ENCODE measurements at places on chromosomes 12 and 14. TPM values are rescaled to one million over a fixed set of nuclear protein-coding genes. Genes with fewer than 3 reads are reported as not detected.

DNA sequence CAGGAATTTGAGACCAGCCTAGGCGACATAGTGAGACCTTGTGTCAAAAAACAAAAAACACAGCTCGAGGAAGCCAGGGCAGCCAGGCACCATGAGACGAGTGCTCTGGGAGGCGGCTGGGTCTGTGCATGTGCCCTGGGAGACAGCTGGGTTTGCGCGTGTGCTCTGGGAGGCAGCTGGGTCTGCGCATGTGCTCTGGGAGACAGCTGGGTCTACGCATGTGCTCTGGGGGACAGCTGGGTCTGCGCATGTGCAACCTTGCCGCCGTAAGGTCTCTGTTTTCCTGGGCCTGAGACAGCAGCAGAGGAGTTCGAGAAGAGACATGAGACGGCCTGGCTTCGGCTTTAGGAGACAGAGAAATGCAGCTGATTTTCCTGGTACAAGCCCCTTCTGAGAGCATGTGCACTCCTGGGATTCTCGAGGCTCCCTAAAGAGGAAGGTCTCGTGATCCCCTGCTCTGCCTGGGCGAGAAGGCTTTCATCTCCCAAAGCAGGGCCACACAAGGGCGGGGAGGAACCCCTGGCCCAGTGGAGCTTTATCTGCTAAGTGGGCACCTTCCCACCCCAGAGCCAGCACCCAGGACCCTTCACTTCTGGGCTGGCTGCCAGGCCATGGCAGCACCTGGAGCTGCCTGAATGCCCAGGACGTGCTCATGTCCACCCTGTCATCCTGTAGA lies 3.5 kb upstream of the BDKRB1 start:
- no peaks in the 10 kb centered on the region for H3K36me3 ChIP-seq
- H3K27ac ChIP-seq, result no peak overlapping the region
- no peaks in the 10 kb centered on the region for H3K4me1 ChIP-seq
- peaks cover 13% of the 10 kb centered on the region for H3K27me3 ChIP-seq
- no peak for DNase-seq
- H3K4me3 ChIP-seq, result no peak overlapping the region

DNA sequence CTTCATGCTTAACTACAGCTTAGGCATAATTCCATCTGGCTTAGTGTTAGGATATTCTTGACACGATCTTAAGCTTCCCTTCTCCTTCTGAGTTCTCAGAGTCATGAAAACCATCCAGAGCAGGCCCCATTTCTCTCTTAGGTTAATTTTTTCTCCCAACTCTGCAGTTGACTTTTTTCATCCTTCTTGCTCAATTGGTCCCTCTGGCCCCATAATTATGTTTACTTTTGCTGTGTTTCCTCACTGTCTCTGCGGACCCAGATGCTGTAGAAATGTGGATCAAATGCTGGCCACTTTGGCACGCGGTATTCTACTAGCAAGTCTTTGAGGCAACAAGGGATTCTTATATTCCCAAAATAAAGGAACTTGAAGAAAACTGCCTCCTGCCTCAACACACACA lies 9.5 kb downstream of the TMEM132C start:
- no peak for DNase-seq
- no peaks in the 10 kb centered on the region for H3K36me3 ChIP-seq
- no peak overlapping the region for H3K27ac ChIP-seq
- H3K4me3 ChIP-seq, result no peak overlapping the region
- peaks cover under 1% of the 10 kb centered on the region for H3K27me3 ChIP-seq

GRCh38 chr14:89889626-89890025 lies 64.9 kb downstream of the EFCAB11 start:
- H3K4me1 ChIP-seq, result no peaks in the 10 kb centered on the region
- no peak overlapping the region for H3K4me3 ChIP-seq
- no peaks in the 10 kb centered on the region for H3K36me3 ChIP-seq
- no peaks in the 10 kb centered on the region for H3K27me3 ChIP-seq
- H3K27ac ChIP-seq, result no peak overlapping the region

DNA sequence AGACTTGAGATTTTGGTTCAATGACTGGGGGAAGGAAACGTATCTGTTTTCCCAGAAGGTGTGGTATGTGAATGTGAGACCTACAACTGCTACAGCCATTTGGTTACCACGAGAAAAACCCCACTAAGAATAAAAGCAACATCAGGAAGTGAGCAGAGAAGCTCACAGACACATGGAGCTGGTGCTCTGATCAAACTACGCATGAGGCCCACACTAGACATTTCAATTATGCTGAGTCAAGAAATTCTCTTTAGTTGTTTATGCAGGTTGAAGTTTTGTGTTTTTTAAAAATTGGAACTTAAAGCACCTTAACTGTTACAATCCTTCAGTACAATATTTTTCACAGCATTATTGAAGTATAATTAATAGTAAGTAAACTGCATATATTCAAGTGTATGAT lies 8.9 kb upstream of the SPTLC2 start:
- no peaks in the 10 kb centered on the region for H3K27me3 ChIP-seq
- no peak overlapping the region for H3K27ac ChIP-seq
- peaks cover 4% of the 10 kb centered on the region for H3K4me1 ChIP-seq
- DNase-seq, result no peak
- no peaks in the 10 kb centered on the region for H3K36me3 ChIP-seq
- no peak overlapping the region for H3K4me3 ChIP-seq

GRCh38 chr14:32998433-32998832 lies 59.8 kb downstream of the NPAS3 start:
- no peak overlapping the region for H3K27ac ChIP-seq
- no peak overlapping the region for H3K4me3 ChIP-seq

DNA sequence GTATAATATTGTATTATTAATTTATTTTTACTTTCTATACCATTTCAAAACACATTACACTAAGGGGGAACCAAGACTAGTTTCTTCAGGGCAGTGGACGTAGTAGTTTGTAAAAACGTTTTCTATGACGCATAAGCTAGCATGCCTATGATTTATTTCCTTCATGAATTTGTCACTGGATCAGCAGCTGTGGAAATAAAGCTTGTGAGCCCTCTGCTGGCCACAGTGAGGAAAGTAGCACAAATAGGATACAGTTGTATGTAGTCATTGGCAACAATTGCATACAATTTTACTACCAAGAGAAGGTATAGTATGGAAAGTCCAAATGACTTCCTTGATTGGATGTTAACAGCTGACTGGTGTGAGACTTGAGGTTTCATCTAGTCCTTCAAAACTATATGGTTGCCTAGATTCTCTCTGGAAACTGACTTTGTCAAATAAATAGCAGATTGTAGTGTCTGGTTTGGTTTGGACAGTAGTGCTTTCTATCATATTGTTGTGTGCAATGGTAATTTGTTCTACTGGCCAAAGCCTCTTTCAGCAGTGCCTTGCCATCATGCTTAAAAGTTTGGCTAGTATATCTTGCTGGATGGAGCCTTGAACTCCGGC lies 24.3 kb upstream of the PLEKHD1 start:
- H3K27ac ChIP-seq, result no peak overlapping the region
- no peak overlapping the region for H3K4me3 ChIP-seq
- peaks cover 17% of the 10 kb centered on the region for H3K36me3 ChIP-seq
- no peaks in the 10 kb centered on the region for H3K4me1 ChIP-seq

DNA sequence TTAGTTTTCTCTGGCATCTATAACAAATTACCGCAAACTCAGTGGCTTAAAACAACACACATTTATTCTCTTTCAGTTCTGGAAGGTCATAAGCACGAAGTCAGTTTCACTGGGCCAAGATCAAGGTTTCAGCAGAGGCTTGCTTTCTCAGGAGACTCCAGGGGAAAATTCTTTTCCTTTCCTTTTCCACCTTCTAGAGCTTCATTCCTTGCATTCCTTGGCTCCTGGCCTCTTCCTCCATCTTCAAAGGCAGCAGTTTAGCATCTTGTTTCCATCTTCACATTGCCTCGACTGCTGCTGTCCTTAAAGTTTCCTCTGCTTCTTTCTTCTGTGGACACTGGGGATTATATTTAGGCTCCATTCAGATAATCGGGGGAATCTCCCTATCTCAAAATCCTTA lies 106.1 kb downstream of the PDE3A start:
- DNase-seq, result no peak
- no peaks in the 10 kb centered on the region for H3K36me3 ChIP-seq
- H3K4me3 ChIP-seq, result no peak overlapping the region
- H3K27me3 ChIP-seq, result no peaks in the 10 kb centered on the region
- no peaks in the 10 kb centered on the region for H3K4me1 ChIP-seq

KRT6C gene
- not detected for total RNA-seq

RNF212B gene
- total RNA-seq, result not detected

MYF5 gene
- not detected for total RNA-seq

- no peaks in the 10 kb centered on the region for H3K36me3 ChIP-seq
- no peaks in the 10 kb centered on the region for H3K27me3 ChIP-seq
- no peak overlapping the region for H3K27ac ChIP-seq
- H3K4me1 ChIP-seq, result peaks cover 10% of the 10 kb centered on the region
- H3K4me3 ChIP-seq, result no peak overlapping the region
These were observed 79.3 kb upstream of the TSPAN11 start for GRCh38 chr12:30847259-30847658.

GRCh38 chr14:34583525-34583924 lies 44.0 kb upstream of the EAPP start:
- H3K36me3 ChIP-seq, result peaks cover 24% of the 10 kb centered on the region
- H3K27me3 ChIP-seq, result no peaks in the 10 kb centered on the region
- no peak overlapping the region for H3K4me3 ChIP-seq
- DNase-seq, result no peak
- peaks cover 4% of the 10 kb centered on the region for H3K4me1 ChIP-seq

RGS6 gene
- total RNA-seq, result not detected

GRCh38 chr12:115135800-115136211 lies 451.8 kb upstream of the TBX3 start:
- no peak overlapping the region for H3K4me3 ChIP-seq
- no peaks in the 10 kb centered on the region for H3K36me3 ChIP-seq
- no peaks in the 10 kb centered on the region for H3K4me1 ChIP-seq
- H3K27me3 ChIP-seq, result no peaks in the 10 kb centered on the region

DNA sequence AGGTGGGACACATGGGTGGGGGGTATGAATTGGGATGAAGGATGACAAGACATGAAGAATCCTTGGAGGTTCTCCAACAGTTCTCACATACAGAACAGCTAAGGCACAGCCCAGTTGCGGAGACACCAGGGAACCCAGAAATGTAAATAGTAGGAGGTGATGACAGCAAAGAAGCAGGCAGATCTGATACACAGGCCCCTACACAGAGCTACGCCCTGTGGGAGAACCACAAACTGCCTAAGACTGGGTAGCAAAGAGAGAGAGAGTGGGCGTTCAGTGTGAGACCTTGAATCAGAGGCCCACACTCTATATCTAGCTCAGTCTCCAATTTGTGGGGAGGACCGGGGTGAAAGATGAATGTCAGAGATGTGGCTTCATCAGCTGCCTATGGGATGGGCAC lies 9.5 kb upstream of the NUMB start:
- peak; percentile 78 for DNase-seq
- H3K4me3 ChIP-seq, result peak overlapping the region; percentile 56
- peaks cover 51% of the 10 kb centered on the region for H3K4me1 ChIP-seq

- no peak overlapping the region for H3K27ac ChIP-seq
- no peaks in the 10 kb centered on the region for H3K36me3 ChIP-seq
- H3K4me1 ChIP-seq, result no peaks in the 10 kb centered on the region
- H3K27me3 ChIP-seq, result no peaks in the 10 kb centered on the region
- H3K4me3 ChIP-seq, result no peak overlapping the region
These were observed 1025.4 kb upstream of the LRFN5 start for GRCh38 chr14:40581264-40581663.

DNA sequence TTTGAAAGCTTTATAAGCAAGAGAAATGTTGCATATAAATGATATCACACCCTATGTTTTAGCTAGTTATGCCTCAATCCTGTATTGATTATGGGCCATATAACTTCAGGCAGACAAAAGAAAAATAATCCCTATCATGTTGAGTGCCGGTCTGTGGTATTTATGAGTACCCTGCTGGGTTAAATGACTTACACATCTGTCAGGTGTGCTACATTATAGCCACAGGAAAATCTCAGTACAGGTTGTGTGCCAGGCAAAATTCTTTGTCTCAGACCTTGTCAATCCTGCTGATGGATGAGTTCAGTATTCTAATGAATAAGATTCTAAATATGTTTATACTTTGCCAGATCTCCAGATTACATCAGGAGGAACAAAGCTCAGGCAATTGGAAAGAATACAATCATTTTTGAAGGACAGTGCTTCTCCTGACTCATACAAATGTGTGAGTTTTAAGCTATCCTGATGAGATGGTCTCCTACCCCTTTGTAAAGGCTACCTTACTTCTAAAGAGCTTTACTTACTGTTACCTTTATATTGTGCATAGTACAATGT lies 109.8 kb upstream of the FOXG1 start:
- H3K36me3 ChIP-seq, result no peaks in the 10 kb centered on the region
- H3K4me3 ChIP-seq, result no peak overlapping the region
- no peaks in the 10 kb centered on the region for H3K27me3 ChIP-seq
- no peaks in the 10 kb centered on the region for H3K4me1 ChIP-seq

DNA sequence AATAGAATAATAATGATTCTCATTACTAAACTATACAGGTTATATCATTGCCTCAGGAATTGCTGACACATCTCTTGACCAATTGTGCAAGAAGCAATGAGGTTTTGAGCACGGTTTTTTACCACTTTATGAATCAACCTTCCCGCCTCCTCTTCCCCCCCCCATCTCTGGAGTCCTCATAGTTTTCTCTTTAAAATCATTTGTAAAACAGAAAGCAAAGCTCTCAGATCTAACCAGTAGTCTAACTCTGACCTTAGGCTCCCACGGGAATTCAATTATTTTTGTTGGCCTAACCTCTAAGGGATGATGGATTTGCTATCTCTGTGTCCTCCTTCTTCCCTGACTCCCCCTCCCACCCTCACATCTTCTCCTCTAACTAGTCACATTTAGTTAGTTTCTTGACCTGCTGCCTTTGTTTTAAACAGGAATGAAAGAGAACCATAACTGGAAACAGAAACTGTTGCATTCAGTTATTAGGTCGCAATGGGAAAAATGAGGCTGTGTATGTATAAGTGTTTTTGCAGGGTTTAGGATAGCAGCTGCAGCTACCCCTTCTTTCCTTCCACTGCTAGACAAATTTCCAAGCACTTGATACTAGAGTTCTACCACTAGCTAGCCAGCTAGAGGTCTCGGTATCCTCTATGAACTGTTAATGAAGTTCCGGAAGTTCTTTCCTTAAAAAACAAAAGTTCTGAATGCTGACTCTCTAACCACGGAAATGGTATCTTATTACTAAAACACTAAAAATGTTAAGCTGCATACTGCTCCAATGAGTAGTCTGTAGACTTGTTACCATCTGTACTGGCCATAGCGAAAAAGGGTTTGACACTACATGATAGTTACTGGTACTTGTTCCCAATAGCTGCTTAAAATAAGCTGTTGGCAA lies 65.4 kb downstream of the TAOK3 start:
- H3K4me1 ChIP-seq, result peaks cover 48% of the 10 kb centered on the region
- H3K36me3 ChIP-seq, result peaks cover 3% of the 10 kb centered on the region
- H3K27ac ChIP-seq, result peak overlapping the region; percentile 81
- H3K4me3 ChIP-seq, result peak overlapping the region; percentile 70
- H3K27me3 ChIP-seq, result no peaks in the 10 kb centered on the region

- peaks cover 5% of the 10 kb centered on the region for H3K36me3 ChIP-seq
- peak overlapping the region; percentile 82 for H3K27ac ChIP-seq
- H3K4me1 ChIP-seq, result peaks cover 84% of the 10 kb centered on the region
- H3K27me3 ChIP-seq, result no peaks in the 10 kb centered on the region
- H3K4me3 ChIP-seq, result no peak overlapping the region
- DNase-seq, result no peak
These were observed 464.8 kb downstream of the RAD51B start for GRCh38 chr14:68284333-68284732.

Measured in activated CD8-positive, alpha-beta T cell treated with anti-CD3 and anti-CD28 coated beads for 36 hours (primary cell).